ENCODE measurements at places on chromosomes 12 and 14.

DNA sequence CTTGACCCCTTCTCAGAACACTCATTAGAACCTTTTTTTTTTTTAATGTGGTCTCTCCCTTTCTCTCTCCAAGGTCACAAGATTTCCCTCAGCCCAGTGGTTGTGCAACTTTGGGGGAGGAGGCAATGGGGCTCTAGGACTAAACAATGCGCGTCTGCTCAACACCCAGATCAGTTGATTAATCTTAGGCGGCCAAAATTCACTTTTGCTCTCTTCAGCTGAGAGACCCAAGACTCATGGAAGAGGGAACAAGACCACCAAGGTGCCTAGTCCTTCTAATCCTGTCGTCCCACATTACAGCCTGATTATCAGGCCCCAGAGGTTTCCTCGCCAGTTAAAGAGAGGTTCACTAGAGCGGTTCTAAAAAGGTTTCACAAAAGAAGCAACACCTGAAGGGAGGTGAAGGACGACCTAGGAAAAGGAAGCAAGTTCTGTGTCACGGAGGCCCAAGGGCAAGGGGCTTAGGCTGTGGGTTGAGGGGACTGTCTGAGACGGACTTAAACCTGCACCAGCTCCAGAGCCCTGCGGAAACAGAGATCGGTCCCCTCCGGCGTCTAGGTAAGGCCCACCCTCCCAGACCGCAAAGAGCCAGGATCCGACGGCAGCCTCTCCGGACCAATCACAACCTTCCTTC lies 824 bp upstream of the TARBP2 start:
- DNase-seq: no peak

DNA sequence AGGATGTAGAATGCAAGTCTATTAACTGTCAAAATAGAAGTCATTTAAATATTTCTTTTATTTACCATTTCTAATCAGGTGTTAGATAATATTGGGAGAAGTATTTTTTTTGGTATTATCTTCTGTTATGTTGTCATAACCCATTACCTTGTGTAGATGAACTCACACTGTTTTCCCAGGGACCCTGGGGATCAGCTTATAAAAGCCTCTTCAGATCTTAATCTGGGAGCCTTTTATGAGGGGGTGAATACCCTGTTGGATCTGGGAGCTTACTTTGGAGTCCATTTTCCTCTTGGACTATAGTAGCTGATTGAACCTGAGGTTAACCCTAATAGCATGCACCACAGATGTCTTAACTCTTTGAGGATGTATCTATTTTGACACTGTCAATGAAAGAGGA lies 176.3 kb upstream of the ATP2B1 start:
- no peak for DNase-seq

GRCh38 chr12:120980800-120981368 lies 2.5 kb downstream of the HNF1A start:
- no peak for DNase-seq

GRCh38 chr14:82420871-82421270 lies 887.2 kb upstream of the SEL1L start:
- DNase-seq: no peak

DNA sequence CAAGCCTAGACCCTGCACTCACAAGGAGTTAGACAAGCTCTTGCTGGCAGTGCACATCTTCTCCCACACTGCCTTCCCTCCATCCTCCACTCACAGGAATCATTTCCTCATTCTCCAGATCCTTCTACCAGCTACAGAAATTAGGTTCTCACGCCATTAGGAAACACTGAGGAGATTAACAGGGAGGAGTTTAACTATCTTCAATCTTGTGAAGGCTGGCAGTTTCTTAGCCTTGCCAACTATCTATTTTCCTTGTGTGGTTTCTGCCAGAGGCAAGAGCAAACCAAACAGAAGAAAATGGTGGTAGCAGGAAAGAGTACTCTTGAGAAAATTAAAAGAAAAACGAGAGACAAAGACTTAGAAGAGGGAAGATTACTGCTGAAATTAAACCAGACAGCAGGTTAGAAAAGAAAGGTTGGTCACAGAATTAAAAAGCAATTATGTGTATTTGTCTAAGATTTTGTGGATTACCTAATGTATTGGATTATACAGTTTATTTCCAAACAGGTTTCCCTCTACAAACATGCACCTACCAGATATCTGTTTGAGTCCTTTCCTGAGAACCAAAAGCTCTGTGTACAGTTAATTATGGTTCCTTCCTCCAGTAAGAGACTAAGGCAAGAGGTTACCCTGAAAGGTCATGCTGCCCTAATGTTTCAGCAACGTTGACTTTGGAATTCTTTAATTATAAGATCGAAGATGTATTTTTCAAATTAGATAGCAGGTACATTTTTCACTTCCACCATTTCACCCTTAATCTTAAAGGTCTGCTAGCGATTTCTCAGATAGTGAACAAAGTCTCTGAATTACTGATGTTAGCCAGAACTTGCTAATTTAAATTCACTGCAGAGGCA lies 5.0 kb downstream of the RERG start:
- no peak for DNase-seq

DNA sequence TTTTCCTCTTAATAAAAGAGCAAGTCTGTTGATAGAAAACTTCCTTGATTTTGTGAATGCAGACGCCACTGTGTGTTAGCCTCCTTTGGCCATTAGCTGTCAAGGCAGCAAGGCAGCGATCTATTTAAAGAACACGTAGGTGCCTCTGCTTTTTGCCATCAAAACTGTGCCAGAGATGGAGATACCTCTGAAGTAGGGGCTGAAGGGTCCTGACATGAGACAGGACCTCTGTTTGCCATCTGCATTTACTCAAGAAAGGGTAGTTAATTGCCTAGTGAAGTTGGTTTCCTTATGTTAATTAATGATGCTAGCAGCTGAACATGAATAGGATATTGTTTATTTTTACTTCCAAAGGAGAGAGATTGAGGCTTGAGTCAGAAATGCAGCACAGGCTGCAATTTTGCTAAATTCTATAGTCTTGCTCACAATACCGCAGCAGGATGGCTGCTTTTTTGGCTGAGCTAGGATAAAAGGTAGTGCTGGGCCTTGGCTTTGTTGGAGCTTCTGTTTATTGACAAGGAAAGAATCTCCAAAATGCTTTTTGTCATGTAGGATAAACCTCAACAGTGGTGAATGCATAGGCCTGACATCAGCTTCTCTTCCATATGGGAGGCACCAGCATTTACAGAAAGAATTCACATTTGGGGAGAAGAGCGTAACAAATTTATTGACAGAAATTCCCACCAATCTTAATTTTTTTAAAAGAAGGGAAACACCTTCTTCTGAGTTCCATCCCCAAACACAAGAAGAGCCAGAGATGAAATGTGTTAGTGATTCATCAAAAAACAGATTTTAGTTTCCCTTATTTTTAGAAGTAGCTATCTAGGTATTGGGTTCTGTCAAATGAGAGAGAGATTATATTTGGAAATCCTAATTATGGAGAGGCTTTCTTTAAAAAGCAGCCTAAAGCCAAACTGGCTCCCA lies 13.9 kb upstream of the RPH3A start:
- DNase-seq: no peak

GRCh38 chr12:100995201-100995600 lies 200.6 kb downstream of the ANO4 start:
- DNase-seq: no peak

DNA sequence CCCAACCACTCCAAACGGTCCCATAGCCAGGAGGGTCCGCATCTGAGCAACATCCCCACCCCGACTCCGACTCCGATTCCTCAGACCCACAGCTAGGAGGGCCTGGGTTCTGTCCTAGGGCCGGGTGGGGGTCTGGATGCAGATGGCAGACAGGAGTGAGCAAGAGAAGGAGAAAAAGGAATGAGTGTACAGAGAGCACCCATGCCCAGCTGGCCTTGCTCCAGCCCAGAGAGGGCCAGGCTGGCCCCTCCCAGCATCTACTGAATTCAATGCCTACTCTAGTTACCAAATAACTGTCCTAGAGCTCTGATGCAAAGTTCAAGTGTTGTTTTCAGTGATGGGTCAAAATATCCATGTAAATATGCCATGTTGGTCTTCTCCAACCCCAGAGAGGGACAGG lies 40.8 kb downstream of the VDR start:
- DNase-seq: no peak

DNA sequence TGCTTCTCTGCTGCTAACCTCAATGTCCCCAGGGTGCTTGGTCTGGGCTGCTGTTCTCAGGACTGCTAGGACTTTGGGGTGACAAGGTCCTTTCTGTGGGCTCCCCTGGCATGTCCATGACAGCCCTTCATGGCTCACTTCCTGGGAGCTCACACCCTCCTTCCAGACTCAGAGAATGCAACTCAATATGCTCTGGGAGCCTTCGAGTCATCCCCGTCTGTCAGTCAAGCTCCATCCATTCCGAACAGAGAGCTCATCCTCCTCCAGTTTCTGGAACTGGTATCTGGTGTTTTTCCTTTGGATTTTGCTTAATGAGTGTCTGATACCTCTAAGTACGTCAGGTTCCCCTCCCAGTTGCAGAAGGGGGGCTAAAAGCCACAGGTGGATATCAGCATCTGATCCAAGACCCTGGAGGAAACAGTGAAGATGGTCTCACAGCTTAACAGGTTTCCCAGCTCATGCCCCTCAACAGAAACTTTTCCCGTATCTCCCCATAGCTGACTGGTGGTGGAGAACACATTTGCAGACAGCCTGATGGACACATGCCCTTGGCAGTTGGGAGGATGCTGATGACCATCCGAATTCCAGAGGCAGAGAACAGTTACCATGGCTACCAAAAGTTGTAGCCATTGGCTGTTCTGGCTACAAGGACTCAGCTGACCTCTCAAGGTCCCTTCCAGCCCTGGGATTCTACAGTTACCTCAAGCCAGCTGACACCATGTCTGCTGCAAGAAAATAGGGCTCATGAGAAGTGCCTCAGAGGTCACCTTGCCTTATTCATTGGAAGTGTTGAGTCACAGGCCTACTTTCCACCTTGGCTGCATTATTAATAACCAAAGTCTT lies 9.5 kb upstream of the RAB35 start:
- DNase-seq: peak; percentile 30

DNA sequence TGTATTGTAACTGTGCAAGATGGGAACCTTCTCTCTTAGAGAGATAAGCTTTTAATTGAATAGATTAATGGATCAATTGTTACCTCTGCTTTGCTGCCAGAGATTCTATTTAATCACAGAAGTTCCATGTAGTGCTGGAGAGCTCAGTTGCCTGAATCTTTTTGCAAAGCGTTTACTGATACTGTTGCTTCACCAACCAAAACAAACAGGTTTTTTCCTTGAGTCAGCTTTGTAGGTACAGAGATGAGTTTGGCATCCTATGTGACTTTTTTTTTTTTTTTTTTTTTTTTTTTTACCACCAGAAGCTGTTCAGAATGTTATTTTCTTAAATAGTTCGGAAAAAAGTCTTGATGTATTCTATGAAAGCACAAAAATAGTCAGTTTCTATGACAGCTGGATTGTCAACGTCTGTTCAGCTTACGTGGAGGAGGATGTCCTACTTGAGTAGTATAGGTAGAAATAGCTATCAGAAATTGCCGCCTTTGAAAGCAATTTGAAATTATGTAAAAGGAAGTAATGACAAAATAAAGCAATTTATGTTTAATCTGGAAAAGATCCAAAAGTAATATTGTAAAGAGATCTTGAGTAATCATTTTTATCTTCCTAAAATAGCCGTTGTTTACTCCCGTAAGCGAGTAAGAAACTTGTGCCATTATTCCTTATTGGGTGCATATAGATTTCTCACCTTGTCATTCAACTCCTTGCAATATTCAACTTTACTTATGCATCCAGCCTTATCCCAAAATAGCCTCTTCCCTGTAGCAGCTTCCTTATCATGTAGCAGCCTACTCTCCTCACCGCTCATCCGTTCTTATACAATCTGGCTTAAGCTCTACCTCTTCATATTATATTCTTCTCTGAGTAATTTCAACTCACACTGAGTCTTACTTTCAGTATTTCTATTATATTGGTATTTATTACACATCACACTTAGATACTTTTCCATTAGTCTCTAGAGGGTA lies 5.2 kb downstream of the LRRK2 start:
- no peak for DNase-seq

GRCh38 chr12:90938451-90938850 lies 16.5 kb downstream of the CCER1 start:
- DNase-seq: no peak

DNA sequence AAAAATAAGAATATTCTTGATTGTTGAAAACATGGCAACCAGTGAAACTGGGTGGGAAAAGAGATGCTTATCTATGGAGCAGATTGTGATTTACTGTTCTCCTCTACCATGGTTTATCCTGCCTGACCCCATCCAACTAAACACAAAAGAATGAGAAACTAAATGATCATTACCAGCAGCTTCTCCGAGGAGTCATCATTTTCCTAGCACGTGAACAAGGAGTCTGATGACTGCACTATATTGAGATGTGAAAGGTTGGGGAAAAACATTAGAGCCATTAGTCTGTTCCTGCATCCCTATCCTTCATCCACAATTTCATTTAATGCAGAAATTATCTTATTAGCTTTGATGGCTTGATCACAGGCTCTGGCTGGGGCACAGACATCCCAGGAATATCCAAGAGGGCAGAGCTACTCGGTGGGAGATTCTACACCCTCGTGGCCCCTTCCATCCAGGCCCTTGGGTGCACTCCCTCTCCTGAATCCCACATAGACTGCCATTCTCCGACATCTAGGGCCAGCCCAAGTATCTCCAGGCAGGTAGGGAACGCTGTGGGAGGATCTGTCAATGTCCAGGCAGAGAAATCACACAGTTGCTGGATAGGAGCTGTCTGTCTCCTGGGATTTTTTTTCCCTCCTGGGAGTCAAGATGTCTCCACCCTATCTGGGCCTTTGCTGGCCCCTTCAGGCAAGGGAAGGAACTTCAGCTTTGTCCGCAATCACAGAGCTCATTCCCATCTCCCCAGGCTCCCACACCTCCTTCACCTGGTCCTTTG lies 43.3 kb upstream of the DHRS4 start:
- no peak for DNase-seq

GRCh38 chr12:99138393-99138792 lies 493.3 kb downstream of the APAF1 start:
- no peak for DNase-seq

DNA sequence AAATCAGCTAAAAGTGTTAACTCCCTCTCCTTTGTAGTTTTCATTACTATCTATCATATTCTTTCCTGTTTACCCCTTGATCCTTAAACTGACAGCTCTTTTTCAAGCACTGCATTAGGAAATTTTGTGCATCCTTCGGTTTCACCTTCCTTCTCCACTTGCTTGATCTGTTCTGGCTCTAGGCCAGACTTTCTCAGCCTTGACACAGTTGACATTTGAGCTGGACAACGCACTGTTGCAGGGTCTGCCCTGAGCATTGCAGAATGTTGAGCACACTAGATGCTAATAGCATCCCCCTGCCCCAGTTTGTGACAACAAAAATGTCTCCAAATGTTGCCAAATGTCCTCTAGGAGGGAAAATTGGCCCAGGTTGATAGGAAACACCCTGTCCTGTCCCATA lies 75.4 kb upstream of the KCNJ8 start:
- DNase-seq: no peak

DNA sequence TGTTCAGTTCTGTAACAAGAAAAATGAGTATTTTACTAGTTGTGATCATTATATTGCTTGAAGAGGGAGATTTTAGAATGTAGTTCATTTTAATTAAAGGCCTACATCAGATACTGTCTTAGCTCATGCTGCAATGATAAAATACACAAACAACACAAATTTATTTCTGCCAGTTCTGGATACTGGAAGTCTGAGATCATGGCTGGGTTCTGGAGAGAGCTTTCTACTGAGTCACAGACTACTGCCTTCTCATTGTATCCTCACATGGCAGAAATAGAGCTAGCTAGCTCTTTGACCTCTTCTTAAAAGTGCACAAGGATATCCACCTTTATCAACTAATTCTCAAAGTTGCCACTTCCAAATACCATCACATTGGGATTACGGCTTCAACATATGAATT lies 53.8 kb downstream of the MIS18BP1 start:
- DNase-seq: no peak

GRCh38 chr14:104436047-104436591 lies 143.4 kb upstream of the C14orf180 start:
- DNase-seq: no peak
